Left renal pelvis (tissue), 4 donors: ENCODE measurements at places on chromosomes 6 and 20. TPM values are rescaled to one million over a fixed set of nuclear protein-coding genes. Genes with fewer than 3 reads are reported as not detected.

C6orf141 gene
- polyA plus RNA-seq = 0.74 TPM

DNA sequence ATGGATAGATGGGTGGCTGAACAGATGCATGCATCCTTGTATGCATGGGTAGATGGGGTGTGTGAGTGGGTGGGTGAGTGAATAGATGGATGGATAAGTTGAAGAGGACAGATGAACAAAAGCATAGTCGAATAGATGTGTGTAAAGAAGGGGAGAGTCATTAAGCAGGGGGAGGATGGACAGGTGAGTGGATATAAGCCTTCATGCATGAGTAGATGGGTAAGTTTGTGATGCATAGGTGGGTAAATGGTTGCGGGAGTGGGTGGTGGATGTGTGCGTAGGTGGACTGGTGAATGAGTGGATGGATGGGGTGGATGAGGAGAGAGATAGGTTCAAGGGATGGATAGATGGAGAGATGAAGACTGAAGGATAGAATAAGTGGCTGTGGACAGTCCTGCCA lies 29.6 kb downstream of the HLA-DPB1 start:
- DNase-seq = no peak

- DNase-seq = no peak
Measured at GRCh38 chr6:53441035-53441493, 92.3 kb upstream of the ELOVL5 start.

DNA sequence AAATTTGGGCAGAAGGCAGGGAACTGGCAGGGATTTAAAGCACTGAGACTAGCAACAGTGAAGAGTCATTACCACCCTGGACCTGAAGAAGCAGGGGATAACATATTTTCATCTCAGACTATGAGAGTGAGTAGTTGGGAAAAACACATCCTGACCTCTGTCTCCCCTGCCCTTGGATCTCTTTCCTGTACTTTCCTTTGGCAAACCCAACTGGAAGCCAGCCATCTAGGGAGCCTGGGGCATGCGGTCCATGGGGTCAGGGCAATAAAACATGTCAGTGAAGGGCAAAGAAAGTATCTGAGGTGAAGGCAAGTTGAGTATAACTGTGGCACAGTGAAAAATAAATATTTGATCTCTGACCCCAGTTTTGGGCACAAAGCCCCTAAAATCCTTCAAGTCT lies 698.2 kb downstream of the DOK5 start:
- DNase-seq = no peak

DNA sequence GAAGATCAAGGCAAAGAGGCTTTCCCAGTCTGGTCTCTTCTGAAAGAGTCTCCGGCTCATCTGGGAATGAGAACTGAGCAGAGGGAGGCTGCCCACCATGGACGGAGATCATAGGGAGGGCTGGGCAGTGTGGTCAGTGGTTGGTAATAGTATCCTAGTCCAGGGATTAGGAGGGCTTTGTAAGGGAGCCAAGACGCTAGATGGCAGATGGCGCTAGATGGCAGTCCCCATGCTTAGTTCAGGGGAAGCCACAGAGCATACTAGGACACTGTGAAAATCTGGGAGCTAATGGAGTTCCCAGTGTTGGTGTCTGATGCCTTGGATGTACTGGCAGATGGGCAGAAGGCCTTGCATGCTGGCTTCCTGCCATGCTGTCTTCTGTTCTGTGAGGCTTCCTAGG lies 21.7 kb upstream of the DAAM2 start:
- DNase-seq = no peak

- no peak for DNase-seq
Measured at GRCh38 chr6:142444376-142444775, 142.6 kb downstream of the ADGRG6 start.

DNA sequence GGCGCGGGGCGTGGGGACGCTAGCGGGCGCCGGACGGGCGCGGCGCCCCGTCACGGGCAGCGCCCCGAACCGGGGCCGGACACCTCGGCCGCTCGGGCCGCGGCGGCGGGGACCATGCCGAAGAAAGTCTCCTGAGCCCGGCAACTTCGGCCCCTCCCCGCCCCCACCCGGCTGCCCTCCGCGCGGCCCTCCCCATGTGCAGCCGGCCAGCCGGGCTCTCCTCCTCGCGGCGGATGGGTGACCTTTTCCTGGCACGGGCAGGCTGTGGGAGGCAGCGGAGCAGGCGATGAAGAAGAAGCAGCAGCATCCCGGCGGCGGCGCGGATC lies 278 bp downstream of the UST start:
- no peak for DNase-seq

KIF25 gene
- polyA plus RNA-seq = 0.79 TPM

TRIM40 gene
- polyA plus RNA-seq = not detected

- DNase-seq = no peak
Measured at GRCh38 chr6:109782491-109782999, 91.4 kb downstream of the FIG4 start.

WASF1 gene
- 69.0 TPM for polyA plus RNA-seq

GRCh38 chr6:107266563-107266962 lies 151.2 kb upstream of the BEND3 start:
- DNase-seq = no peak

DNA sequence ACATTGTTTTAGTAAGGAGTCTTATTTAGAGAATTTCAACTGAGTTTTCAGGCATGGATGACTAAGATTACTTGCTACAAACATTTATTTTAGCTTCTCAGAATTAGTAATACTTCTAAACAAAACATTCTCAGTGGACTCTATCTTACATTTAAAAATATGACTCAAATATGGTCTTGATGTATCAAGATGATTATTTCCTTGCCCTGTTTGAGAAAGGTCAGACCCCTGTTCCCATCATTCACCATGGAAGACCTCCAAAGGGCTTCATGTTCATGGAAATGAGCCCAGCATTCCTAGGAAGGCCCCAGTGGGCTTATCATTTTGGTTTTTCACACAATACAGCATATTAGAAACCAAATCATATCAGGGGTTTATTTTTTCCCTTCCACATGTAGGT lies 24.6 kb upstream of the TRPC4AP start:
- DNase-seq = no peak

KCNK16 gene
- not detected for polyA plus RNA-seq

TINAG gene
- polyA plus RNA-seq = 29.7 TPM

SCP2D1 gene
- not detected for polyA plus RNA-seq

PPP1R3G gene
- polyA plus RNA-seq = 2.0 TPM

GRCh38 chr20:38806855-38807655 lies 1.6 kb downstream of the PPP1R16B start:
- no peak for DNase-seq
